Activated CD8-positive, alpha-beta memory T cell treated with anti-CD3 and anti-CD28 coated beads, Interleukin-2, amount 10 ng/mL, durations not matched to agents 7 days and 5 days (primary cell): ENCODE measurements at places on chromosomes 2 and 18. TPM values are rescaled to one million over a fixed set of nuclear protein-coding genes. Genes with fewer than 3 reads are reported as not detected.
A peak's percentile ranks its signal among the peaks of the same experiment; 100 is the strongest.

PLGLB2 gene
- total RNA-seq: 0.85 TPM

EMILIN1 gene
- 0.79 TPM for total RNA-seq

ALPP gene
- total RNA-seq: not detected

DNA sequence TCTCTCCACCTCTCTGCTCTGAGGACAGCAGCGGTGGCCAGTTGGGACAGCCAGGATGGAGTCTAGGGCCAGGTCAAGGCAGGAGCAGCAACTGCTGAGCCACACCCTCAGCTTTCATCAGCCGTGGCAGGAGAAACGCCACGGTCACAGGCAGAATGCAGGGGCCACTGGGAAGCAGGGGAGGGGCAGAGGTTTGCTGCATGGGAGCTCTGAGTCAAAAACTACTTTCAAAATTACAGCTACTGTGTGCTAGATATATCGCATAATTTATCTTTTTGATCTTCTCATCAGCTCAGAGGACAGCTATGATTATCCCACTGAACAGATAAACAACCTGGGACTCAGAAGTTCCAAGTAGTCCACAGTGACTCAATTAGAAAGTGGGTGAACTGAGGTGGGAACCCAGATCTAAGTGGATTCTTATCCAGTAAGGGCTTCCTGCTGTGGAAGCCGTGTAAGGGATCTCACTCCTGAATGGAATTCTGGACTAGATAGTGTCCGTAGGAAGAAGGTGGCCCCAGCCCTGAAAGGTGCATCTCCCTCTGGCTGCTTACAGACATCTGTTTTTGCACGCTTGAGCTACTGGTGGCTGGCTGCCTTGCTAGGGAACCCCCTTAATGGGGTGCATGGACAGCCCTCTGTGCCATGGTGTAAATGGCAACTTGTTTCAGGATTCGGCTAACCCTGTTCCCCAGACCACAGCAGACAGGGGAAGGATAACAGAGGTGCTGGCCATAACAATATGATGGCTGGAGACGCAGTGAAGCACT is 194.6 kb upstream of the SMAD2 start:
- DNase-seq: peak; percentile 78

- no peak for DNase-seq
These were observed 1.8 kb upstream of the MERTK start for GRCh38 chr2:111896576-111896975.
